ENCODE measurements at places on chromosomes 16 and 17. TPM values are rescaled to one million over a fixed set of nuclear protein-coding genes. Genes with fewer than 3 reads are reported as not detected.

Gene BAIAP3
- total RNA-seq: 3.1 TPM

Gene TBC1D3K
- total RNA-seq: not detected

Gene CHD9NB
- not detected for total RNA-seq

Gene IFT20
- 40.2 TPM for total RNA-seq

Gene CACNA1H
- not detected for total RNA-seq

Gene ABI3
- not detected for total RNA-seq

DNA sequence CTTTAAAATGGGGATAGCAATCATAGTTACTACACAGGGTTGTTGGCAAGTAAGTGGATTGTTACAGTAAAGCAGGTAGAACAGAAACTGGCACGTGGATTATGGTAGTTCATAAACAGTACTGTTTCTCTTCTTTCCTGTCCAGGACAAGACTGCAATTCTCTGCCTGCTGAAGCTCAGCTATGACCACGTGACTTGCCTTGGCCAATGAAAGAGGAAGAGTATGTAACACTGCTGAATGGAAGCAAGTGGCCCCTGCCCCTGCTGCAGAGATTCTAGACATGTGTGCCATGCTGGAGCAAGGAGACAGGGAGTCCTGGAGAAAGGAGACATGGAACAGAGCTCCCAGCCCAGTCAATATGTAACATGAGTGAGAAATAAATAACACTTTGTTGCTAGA, 66.6 kb upstream of the TOX3 start:
- DNase-seq: no peak

GRCh38 chr16:82773018-82773417, 146.2 kb downstream of the CDH13 start:
- DNase-seq: no peak

DNA sequence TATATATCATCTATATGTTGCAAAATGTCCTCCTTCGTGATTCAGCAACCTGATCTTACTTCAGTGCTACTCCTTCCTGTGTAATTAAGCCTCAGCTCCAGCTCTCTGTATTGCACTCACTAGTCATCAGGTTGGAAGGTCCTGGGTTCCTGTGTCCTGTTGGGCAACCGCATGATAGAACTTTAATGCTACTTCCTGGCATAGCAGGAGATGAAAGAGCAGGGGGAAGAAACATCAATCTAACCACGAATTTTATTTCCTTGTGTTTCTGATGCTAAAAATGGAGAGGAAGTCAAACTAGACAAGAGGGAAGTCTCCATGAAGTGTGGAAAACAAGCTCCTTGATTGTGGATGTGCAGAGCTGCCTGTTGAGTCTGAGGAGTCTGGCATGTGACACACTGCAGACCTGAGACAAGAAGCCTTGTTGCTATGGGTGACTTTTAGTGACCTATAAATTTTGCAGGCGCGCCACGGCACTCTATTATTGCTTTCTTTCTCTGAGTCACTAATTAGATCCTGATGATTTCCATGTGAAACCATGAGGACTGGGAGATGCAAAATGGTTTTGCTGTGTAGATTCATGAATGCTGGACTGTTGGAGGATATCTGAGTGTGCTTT, 25.6 kb downstream of the IGSF6 start:
- DNase-seq: peak; percentile 19

GRCh38 chr16:84829168-84829965, 9.6 kb downstream of the CRISPLD2 start:
- DNase-seq: peak; percentile 67

GRCh38 chr17:9239793-9240658, 218.7 kb downstream of the NTN1 start:
- no peak for DNase-seq

DNA sequence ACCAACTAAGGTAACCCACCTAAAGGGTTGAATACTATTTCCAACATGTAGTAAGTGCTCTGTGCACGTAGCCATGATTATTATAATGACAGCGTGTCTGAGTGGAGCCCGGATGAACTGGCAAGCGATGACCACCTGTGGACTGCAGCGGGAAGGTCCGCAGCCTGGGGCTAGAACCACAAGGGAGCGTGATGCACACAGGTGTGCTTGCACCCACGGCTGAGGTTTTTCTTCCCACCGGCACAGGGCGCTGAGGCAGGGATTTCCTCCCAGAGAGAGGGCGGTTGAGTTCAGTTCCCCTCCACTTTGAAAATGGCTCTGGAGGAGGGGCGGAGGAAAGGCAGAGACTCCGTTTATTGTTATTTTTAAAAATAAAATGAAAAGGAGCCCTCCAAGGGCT, 221.7 kb upstream of the HSBP1 start:
- DNase-seq: no peak

DNA sequence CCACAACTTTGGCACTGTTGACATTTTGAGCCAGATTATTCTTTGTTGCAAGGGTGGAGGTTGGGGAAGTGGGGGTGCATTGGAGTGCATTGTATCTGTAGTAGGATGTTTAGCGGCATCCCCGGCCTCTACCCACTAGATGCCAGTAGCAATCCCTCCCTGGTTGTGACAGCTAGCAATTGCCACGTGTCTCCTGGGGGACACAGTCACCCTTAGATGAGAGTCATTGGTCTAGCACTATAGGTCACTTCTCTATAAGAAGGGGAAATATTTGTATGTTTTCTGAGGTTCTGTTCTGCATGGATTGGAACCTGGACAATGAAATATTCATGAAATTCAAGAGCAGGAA, 32.4 kb downstream of the MSI2 start:
- DNase-seq: no peak

DNA sequence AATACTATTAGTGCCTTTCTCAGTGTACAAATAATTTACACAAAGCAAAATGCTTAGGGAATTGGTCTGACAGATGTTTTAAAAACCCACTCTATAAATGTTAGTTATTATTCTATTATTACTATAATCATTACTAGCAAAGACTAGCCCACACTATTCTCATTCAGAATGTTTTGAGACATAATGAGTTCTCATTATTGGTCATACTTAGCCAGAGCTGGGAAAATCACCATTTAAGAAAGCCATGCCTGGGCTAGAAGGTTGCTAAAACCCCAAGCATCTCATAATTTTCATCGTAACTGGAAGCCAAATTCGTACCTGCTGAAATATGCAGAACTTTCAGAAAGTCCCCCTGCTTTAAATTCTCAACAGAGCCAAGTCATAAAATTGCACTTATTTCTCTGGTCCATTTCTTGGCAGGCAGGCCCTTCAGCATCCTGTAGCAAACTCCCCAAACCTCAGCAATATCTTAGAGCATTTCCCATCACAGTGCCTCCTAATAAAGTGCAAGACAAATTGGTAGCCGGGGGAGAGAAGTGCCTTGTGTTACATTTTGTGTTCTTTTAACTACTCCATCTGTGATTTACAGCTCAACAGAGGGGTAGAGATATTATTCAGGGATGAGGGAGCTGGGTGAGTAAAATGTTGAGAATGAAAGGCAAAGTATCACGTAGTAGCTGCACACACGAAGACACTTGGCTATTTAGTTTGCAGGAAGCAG, 79.8 kb upstream of the ADAMTS18 start:
- no peak for DNase-seq

DNA sequence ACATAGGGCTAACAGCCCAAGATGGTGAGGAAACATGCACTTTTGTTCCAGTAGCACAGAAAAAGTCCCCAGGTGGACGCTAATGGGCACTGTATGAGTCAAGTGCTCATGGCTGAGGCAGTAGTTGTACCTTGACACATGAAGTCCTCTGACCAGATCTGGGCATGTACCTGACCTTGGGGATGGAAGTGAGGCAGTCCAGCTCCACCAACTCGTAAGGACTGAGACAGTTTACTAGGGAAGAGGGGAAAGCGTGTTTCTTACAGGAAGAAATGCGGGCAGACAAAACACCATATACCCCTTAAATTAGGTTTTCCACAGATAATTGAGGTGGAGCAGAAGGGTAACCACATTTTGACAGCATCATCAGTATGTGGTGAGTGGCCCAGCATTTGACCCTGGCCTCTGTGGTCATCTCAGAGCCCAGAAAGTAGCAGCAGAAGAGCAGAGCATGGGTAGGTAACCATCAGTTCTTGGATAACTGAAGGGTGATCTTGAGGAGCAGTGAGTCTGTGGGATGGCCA, 32.4 kb upstream of the METTL9 start:
- DNase-seq: no peak

DNA sequence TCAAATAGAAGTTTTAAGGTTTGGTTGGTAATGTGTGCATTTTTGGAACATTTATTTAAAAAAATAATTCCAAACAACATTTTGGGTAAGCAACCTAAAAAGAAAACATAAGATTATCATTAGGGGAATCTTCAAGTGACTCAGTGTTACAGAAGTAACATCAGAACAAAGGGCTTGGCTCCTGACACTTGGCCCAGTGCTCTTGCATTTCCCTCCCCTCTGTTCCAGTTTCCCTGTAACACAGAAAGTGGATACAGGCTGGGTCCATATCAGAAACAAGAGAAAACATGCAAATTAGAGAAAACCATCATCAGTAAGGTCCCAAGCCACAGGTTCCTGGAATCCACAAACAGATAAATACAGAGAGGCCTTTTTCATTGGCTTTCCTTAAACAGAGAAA, 40.1 kb downstream of the SKAP1 start:
- DNase-seq: no peak

- DNase-seq: no peak
Observed at GRCh38 chr17:75006653-75007052, 5.8 kb upstream of the MRPL58 start.

- DNase-seq: no peak
Observed at GRCh38 chr17:6110592-6110991, 40.4 kb downstream of the WSCD1 start.

DNA sequence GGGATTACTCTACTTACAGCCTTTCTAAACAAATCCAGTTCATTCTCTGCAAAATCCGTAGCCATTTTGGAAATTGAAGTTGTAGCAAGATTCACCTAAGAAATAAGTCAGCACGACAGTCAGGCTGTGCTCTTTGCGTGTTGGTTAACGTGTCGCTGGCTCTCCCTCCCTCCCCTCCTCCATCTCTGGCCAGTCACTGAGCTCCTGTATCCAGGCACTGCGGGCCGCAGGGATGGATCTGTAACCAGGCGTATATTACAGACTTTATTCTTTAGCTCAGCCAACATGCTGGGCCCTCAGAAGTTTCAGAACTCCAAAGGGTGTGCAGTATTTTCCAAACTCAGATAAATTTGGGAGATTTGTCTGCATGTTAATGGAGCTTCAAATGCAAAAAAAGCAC, 30.8 kb downstream of the KDM8 start:
- DNase-seq: no peak

DNA sequence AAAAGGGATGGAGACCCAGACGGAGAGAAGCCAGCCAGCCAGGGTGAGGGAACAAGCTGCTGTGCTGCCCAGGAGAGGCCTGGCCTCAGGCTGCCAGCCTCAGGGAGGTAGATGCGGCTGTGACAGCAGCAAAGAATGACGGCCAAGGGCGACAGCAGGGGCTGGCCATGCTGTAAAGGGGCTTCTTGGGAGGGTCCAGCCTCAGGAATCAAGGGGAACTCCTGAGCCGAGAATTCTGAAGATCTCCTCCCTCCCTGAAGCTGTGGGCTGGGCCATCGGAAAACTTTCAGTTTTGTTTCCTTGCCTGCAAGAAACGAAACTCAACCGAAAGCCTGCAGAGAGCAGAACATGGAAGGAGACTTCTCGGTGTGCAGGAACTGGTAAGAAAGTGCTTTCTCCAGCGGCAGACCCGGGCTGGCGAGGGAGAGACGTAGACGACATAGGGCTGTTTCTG, at the start of gene XAF1:
Gene XAF1, plus strand, starts transcription at position 316 of the 454 bp plus-strand sequence. Its CDS starts 33 bp downstream, at position 349.
- peak; percentile 53 for DNase-seq

GRCh38 chr17:73343168-73343634, 31.4 kb upstream of the CDC42EP4 start:
- DNase-seq: peak; percentile 96

Data from SJSA1 (cell line).